Naive thymus-derived CD8-positive, alpha-beta T cell (primary cell): ENCODE measurements at places on chromosomes 1 and 21. TPM values are rescaled to one million over a fixed set of nuclear protein-coding genes. Genes with fewer than 3 reads are reported as not detected.
A peak's percentile ranks its signal among the peaks of the same experiment; 100 is the strongest.

GRCh38 chr1:151137789-151138188 is 8.6 kb downstream of the SEMA6C start:
- H3K36me3 ChIP-seq = no peaks in the 10 kb centered on the region
- H3K4me1 ChIP-seq = peaks cover 5% of the 10 kb centered on the region
- no peak for DNase-seq
- no peaks in the 10 kb centered on the region for H3K27me3 ChIP-seq

- H3K27me3 ChIP-seq = no peaks in the 10 kb centered on the region
- H3K27ac ChIP-seq = no peak overlapping the region
- no peak overlapping the region for H3K4me3 ChIP-seq
- no peak for DNase-seq
Observed at GRCh38 chr1:150846473-150847146, 29.8 kb downstream of the ARNT start.

- H3K36me3 ChIP-seq = no peaks in the 10 kb centered on the region
- H3K4me3 ChIP-seq = peak overlapping the region; percentile 70
- H3K4me1 ChIP-seq = peaks cover 2% of the 10 kb centered on the region
- no peak for DNase-seq
Observed at GRCh38 chr1:3703786-3704371, 48.4 kb upstream of the CCDC27 start.

GRCh38 chr1:162303004-162303344 is 73.7 kb downstream of the SPATA46 start:
- H3K27ac ChIP-seq = no peak overlapping the region
- H3K4me1 ChIP-seq = no peaks in the 10 kb centered on the region
- no peak for DNase-seq
- H3K27me3 ChIP-seq = peaks cover 29% of the 10 kb centered on the region

DNA sequence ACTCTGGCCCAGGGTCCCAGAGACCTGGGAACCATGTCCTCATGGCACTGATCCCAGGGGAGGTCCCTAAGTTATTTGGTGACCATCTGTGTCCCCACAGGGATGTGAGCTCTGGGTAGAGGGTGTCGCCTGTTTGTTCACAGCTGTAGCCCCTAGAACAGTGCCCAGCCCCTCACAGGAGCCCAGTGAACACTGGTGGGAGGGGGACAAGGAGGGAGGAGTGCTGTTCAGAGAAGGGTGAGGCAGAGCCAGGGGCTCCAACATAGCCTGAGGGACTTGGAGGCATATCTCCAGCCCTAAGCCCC is 450.4 kb downstream of the MATN1 start:
- peaks cover 23% of the 10 kb centered on the region for H3K27me3 ChIP-seq
- no peaks in the 10 kb centered on the region for H3K36me3 ChIP-seq
- no peaks in the 10 kb centered on the region for H3K4me1 ChIP-seq
- H3K4me3 ChIP-seq = no peak overlapping the region

DNA sequence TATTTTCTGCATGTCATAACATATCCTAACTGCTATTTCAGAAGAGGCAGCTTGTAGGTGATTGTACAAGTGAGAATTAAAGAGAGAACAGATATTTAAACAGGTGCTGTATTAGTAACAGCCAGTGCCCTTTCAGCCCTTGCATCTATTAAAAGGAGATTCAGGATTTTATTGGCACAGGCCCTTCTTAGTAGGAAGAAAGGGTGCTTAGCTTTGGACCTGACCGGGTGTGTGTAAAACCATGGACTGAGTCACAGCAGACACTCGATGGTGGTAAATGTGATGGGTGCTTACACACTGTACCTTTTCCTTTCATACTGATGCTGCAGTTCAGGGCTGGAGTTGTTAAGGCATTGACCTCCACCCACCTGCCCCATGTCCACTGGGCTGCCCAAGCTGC is 12.7 kb upstream of the CD101 start:
- no peak overlapping the region for H3K27ac ChIP-seq
- peaks cover 52% of the 10 kb centered on the region for H3K4me1 ChIP-seq
- DNase-seq = no peak
- H3K27me3 ChIP-seq = no peaks in the 10 kb centered on the region
- peak overlapping the region; percentile 16 for H3K4me3 ChIP-seq
- H3K36me3 ChIP-seq = no peaks in the 10 kb centered on the region

DNA sequence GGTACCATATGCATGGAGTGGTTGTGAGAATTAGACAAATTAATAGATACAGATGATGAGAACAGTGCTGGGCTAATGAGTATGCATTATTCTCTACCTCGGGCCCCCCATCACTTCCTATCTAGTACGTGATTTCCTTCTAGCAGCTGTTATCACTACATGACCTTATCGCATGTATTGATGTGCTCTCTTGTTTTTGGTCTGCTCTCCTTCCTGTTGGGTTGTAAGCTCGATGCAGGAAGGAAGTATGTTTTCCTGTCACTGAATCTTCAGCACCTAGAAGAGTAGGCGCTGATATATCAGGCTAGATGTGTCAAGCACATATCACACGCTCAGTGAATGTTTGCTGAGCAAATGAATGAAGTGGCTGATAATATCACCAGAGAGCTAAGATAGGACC is 43.9 kb upstream of the IFNAR2 start:
- H3K27me3 ChIP-seq = peaks cover 14% of the 10 kb centered on the region
- peaks cover 36% of the 10 kb centered on the region for H3K4me1 ChIP-seq
- peak overlapping the region; percentile 90 for H3K27ac ChIP-seq
- no peak for DNase-seq

DNA sequence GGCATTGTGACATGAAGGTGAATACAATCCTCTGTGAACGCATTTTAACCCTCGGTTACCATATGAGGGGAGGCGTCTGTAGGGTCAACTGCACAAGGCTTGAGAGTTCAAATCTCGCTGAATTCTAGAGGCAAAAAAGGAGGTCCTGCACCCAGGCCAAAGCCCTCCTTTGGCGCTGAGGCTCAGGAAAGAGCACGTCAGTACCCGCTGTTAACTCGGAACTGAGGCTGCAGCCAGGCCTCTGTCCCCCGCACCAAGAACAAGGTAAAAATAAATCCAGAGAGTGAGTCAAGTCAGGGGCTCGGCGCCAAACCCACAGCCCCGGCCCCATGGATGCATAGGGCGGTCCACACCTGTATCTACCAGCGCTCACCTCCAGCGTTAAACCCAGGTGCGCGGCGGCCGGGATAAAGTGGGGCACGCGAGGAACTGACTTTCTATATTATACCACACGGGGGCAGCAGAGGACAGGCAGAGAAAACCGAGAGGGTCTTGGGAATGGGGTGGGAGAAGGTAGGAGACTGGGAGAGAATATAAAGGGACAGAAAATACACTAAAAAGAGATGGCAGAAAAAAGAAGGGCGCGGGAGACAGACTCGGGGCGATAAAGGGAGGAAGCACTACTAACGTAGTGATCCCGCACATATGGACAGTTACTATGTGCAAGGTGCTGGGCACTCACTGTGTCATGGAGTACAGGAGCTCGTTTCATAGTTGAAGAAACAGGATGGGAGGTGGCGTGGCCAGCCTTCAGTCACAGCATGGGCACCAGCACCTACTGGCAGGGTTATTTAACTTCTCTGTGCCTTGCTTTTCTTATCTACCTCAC is 54.9 kb downstream of the DMRTA2 start:
- H3K27ac ChIP-seq = no peak overlapping the region
- H3K4me3 ChIP-seq = no peak overlapping the region
- H3K27me3 ChIP-seq = peaks cover 28% of the 10 kb centered on the region
- no peaks in the 10 kb centered on the region for H3K4me1 ChIP-seq
- no peaks in the 10 kb centered on the region for H3K36me3 ChIP-seq

- DNase-seq = no peak
- peaks cover 34% of the 10 kb centered on the region for H3K27me3 ChIP-seq
- H3K27ac ChIP-seq = no peak overlapping the region
Observed at GRCh38 chr1:26059906-26060305, 7.5 kb downstream of the TRIM63 start.

GRCh38 chr1:200405264-200405663 is 4.6 kb downstream of the ZNF281 start:
- H3K27ac ChIP-seq = no peak overlapping the region
- H3K36me3 ChIP-seq = peaks cover 8% of the 10 kb centered on the region
- DNase-seq = no peak
- H3K27me3 ChIP-seq = no peaks in the 10 kb centered on the region
- H3K4me1 ChIP-seq = peaks cover 74% of the 10 kb centered on the region

DNA sequence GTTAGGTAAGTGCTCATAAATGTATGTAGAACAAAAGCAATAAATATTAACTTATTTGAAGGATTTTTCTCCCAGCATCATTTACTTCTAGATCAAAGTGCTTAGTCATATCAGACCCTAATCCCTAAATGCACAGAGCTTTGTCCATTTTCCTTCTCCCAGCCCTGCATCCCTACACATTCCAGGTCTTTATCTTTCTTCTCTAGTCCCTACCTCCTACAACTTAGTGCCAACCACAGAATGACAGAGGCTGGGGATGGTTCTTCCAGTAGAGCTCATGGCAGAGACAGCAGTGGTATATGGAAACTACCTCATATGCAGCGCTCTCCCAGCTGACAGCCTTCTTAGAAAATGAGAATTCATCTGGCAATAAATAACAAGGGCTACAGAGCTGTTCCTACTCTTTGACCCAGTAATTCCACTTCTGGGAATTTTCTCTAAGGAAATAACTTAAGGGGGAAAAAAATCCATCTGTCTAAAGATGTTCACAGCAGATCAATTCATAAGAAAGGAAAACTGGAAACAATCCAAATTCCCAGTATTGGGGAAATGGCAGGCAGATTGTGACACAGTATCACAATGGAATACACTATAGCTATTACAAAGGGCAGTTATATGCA is 62.9 kb upstream of the ROR1 start:
- no peak for DNase-seq
- no peak overlapping the region for H3K27ac ChIP-seq
- H3K4me1 ChIP-seq = no peaks in the 10 kb centered on the region
- H3K36me3 ChIP-seq = no peaks in the 10 kb centered on the region

DNA sequence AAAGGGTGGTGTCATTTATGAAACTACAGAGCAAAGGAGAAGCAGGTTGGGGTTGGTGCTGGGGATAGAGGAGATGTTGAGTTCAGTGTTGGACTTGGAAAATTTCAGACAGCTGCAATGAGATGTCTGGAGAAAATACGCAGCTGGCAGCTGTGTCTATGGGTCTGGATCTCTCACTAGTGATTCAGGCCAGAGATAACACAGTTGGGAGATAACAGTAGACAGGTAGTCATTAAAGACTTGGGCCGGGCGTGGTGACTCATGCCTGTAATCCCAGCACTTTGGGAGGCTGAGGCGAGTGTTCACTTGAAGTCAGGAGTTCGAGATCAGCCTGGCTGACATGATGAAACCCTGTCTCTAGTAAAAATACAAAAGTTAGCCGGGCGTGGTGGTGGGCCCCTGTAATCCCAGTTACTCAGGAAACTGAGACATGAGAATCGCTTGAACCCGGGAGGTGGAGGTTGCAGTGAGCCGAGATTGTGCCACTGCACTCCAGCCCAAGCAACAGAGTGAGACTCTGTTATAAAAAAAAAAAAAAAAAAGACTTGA is 2.5 kb upstream of the TFAP2E start:
- H3K4me3 ChIP-seq = no peak overlapping the region
- no peaks in the 10 kb centered on the region for H3K36me3 ChIP-seq
- H3K27me3 ChIP-seq = no peaks in the 10 kb centered on the region
- H3K27ac ChIP-seq = no peak overlapping the region

- no peak overlapping the region for H3K27ac ChIP-seq
- no peak overlapping the region for H3K4me3 ChIP-seq
- no peaks in the 10 kb centered on the region for H3K36me3 ChIP-seq
- H3K4me1 ChIP-seq = peaks cover 28% of the 10 kb centered on the region
- DNase-seq = no peak
- H3K27me3 ChIP-seq = peaks cover 7% of the 10 kb centered on the region
Observed at GRCh38 chr1:205230982-205231381, 3.2 kb downstream of the TMCC2 start.

DNA sequence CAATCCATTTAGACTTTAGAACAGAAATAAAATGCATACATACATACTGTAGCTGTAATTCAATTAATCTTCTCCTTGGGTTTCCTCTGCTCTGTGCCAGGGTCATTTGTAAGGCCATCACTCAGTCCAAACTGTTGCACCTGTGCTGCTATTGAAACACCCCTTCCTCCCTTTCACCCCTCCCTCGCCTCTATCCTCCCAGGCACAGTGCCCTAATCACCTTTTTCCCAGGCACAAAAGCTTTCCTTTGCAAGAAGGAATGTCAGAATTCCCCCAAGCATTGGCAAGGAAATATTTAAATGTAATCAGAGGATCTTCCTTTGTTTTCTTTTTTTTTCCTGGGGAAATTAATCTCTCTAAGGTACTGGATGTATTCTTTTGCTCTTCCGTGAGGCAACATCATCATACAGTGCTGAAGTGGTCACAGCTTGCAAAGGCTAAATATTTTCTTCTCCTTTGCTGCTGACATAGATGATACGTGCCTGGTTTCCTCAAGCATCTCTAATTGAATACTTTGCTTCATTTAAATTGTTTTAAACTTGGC is 339.3 kb upstream of the NR5A2 start:
- H3K27me3 ChIP-seq = peaks cover 12% of the 10 kb centered on the region
- H3K36me3 ChIP-seq = no peaks in the 10 kb centered on the region
- no peak overlapping the region for H3K27ac ChIP-seq
- no peak overlapping the region for H3K4me3 ChIP-seq

- no peak overlapping the region for H3K27ac ChIP-seq
- H3K4me1 ChIP-seq = peaks cover 7% of the 10 kb centered on the region
- peaks cover 9% of the 10 kb centered on the region for H3K27me3 ChIP-seq
Observed at GRCh38 chr1:11567244-11568065, 86.8 kb downstream of the FBXO2 start.

DNA sequence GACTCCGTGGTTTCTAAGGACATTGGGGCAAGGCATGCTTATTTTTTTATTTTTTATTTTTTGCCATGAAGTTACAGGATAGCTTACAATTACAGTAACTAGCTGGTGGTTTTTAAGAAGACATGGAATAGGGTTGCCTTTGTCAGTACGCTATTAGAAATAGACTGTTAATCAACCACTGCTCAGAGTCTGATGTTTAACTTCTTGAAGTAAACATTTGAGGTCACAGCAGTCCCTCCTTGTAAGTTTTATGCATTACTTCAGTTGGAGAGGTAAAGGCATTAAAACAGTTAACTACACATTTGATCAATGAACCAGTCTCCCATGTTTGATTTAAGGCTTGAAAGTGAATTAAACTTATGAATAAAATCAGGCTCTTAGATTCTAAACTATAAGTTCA is 19.3 kb upstream of the SHCBP1L start:
- H3K27ac ChIP-seq = no peak overlapping the region
- H3K4me3 ChIP-seq = no peak overlapping the region

GRCh38 chr1:38436749-38437148 is 390.2 kb upstream of the POU3F1 start:
- no peaks in the 10 kb centered on the region for H3K4me1 ChIP-seq
- H3K4me3 ChIP-seq = no peak overlapping the region
- DNase-seq = no peak
- no peak overlapping the region for H3K27ac ChIP-seq
- H3K27me3 ChIP-seq = peaks cover 18% of the 10 kb centered on the region

GRCh38 chr1:67874501-67875111 is 41.3 kb upstream of the GNG12 start:
- H3K27me3 ChIP-seq = peaks cover 20% of the 10 kb centered on the region
- H3K36me3 ChIP-seq = no peaks in the 10 kb centered on the region
- H3K4me3 ChIP-seq = no peak overlapping the region
- H3K4me1 ChIP-seq = no peaks in the 10 kb centered on the region

TRABD2B gene
- not detected for polyA plus RNA-seq

LYPD8 gene
- not detected for polyA plus RNA-seq

C1orf232 gene
- not detected for polyA plus RNA-seq

FYB2 gene
- polyA plus RNA-seq = not detected

ACKR1 gene
- not detected for polyA plus RNA-seq

AQP10 gene
- polyA plus RNA-seq = not detected

SUSD4 gene
- 2.6 TPM for polyA plus RNA-seq

TMEM269 gene
- 0.06 TPM for polyA plus RNA-seq
